ENCODE measurements at places on chromosomes 3 and 15. TPM values are rescaled to one million over a fixed set of nuclear protein-coding genes. Genes with fewer than 3 reads are reported as not detected.
A peak's percentile ranks its signal among the peaks of the same experiment; 100 is the strongest.

- DNase-seq = no peak
Observed at GRCh38 chr3:143977341-143978262, 6.0 kb downstream of the DIPK2A start.

DNA sequence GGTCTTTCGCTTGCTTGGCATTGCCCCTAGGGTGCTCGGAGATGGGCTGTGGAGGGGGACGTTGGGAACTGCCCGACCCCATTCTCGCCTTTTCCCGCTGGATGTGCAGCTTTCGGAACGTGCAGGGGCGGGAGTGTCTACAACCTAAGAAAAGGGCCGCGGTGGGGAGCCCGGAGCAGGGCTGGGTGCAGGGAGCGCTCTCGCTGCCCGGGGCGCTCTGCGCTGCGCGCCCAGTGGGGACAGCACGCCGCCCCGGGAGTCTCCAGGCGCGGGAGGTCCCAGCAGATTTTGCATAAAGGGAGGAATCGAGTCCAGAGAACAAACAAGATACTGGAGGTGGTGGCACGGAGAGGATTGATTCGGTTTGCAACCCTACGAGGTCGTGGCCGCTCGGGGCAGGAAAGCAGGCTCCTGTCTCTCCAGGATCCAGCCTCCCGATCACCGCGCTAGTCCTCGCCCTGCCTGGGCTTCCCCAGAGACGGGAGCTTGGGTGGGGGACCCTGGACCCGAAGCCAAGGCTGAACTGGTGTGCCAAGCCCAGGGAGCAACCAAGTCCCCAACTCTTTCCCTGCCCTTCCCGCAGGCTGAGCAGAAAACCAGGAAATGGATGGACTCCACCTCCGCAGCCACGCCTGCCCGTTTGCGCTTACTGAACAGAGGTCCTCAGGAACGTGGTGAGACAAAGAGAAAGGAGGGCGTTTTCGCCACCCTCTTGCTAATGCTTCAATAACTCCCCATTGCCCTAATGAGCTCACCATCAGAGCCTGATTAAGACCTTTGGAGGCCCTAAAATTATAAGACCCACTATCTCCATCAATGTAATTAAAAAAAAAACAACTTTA is 59.7 kb downstream of the NOX5 start:
- peak; percentile 72 for DNase-seq

DNA sequence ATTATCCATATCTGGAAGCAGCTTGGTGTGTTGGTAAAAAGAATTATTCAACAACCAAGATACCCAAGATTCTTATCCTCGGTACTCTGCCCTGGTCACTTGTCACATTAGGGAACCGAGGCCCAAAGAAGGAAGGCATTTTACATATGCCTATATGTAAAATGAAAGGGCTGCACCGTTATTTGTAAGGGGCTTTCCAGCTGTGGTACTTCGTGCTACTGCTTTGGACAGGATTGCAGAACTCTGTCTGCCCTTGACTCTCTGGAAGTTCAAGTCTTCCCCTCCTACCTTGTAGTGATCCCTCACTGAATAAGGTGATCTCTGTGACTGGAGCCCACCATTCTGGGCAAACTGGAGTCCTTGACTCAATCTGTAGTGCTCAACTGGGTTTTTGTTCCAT is 198.9 kb upstream of the TOPAZ1 start:
- DNase-seq = no peak

GRCh38 chr15:63504979-63505841 is 817 bp downstream of the USP3 start:
- peak; percentile 69 for DNase-seq

GRCh38 chr3:70580021-70580420 is 267.6 kb upstream of the MDFIC2 start:
- DNase-seq = no peak

- no peak for DNase-seq
Observed at GRCh38 chr3:21913791-21914190, 162.8 kb upstream of the ZNF385D start.

GRCh38 chr3:49930168-49930690 is 618 bp upstream of the MON1A start:
- no peak for DNase-seq

DNA sequence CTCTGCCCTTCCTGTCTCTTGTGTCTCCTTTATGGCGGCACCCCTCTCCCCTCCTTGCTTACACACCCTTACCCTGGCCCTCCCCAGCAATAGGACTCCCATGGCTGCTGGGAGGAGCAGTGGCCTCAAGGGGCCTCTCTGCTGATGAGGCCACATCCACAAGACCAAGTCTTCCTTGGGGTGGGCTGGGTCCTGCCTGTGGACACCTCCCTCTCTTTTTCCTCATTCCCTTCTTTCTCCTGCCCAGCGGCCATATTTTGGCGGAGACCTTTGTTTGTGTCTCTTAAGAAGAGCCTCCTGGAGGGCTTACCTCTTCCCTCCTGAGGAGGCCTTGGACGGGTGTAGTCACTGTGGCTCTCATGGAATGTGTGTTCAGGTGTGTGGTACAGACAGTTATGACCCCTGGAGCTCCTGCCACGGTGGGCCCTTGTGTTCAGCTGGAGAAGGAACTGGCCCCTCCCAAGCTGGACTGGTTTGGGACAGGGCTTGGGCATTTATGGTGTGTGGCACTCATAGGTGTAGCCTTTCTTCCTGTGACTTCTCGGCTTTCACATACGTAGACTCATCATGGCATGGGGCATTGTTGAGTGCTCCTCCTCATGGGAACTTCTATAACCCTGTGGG is 56.6 kb upstream of the APEH start:
- DNase-seq = no peak

DNA sequence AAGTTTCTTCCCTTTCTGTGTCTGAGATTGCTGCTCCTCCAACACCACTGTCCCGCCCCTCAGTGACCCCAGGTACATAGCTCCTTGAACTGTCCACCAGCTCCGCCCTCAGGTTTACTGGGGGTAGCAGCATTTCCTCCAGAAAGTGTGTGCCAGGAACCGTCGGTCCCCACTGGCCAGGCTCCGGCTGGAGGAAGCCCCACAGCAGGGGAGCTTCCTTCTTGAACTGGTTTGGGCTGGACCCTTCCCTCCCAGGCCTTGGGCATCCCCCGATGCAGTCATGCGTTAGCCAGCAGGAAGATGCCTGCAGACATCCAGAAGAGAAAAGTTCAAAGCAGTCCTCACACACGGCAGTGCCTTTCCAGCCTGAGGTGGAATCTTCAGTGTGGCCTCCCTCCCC is 19.7 kb downstream of the PAK6 start:
- DNase-seq = no peak

GRCh38 chr3:147945968-147946519 is 536.9 kb downstream of the ZIC1 start:
- DNase-seq = peak; percentile 49

- DNase-seq = no peak
Observed at GRCh38 chr15:100733101-100733842, 130.9 kb downstream of the ASB7 start.

Gene ZPLD1
- total RNA-seq = not detected

Gene SCAMP2
- total RNA-seq = 46.2 TPM

GRCh38 chr3:99780749-99781148 is 36.9 kb upstream of the CMSS1 start:
- no peak for DNase-seq

Gene DLL4
- 11.6 TPM for total RNA-seq

DNA sequence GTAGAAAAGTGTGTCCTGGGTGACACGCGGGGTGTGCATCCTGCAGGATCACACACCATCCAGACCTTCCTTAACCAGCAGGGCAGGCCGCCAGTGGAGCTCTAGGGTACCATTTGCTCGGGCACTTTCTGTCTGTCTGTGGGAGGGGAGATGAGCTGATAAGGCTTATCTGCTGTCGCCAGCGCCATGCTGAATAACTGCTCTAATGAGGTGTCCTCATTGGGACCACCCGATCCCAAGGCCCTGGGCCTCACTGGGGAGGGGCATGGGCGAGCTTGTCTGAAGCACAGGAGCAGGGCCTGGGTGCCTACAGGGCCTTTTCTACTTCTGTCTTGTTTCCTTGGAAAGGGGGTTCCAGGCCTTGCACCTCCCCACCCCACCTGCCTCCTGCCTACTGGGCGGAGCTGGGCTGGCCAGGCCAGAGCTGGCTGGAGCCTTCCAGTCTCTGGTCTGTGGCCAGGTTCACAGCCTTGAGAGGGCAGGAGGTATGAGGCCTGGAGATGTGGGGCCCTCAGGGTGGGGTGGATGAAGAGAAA is 2.5 kb upstream of the GATA2 start:
- DNase-seq = no peak

- DNase-seq = no peak
Observed at GRCh38 chr15:79572691-79573404, 140.7 kb downstream of the MINAR1 start.

DNA sequence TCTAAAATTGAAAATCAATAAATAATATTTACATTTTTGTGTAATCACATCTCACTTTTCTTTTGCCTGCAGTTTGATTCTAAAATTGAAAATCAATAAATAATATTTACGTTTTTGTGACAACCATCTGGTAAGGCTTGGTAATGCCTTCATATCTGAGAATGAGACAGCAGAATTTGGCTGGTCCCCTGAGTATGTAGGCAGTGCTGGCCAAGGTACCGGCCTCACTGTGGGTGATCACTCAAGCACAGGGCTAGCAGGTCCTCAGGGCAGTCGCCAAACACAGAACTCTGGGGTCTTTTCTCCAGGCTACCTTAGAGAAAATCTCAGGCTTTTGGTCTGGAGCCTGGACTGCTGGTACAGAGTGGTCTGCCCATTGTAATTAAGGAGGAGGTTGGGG is 26.2 kb downstream of the RTP3 start:
- DNase-seq = no peak
